ENCODE measurements at places on chromosomes 6 and 20.

GRCh38 chr6:91865889-91866288 lies 1279.0 kb upstream of the MAP3K7 start:
- DNase-seq: no peak

- peak; percentile 57 for DNase-seq
Measured at GRCh38 chr6:83510791-83511190, 1.5 kb upstream of the PRSS35 start.

GRCh38 chr6:135230711-135231468 lies 49.8 kb downstream of the MYB start:
- DNase-seq: no peak

GRCh38 chr6:52577022-52577777 lies at the start of gene TRAM2:
Gene TRAM2 (minus strand): TSS chr6:52577060. CDS start chr6:52576915, 145 bp downstream.
- peak; percentile 95 for DNase-seq

- DNase-seq: no peak
Measured at GRCh38 chr6:163672710-163673109, 258.2 kb downstream of the QKI start.

DNA sequence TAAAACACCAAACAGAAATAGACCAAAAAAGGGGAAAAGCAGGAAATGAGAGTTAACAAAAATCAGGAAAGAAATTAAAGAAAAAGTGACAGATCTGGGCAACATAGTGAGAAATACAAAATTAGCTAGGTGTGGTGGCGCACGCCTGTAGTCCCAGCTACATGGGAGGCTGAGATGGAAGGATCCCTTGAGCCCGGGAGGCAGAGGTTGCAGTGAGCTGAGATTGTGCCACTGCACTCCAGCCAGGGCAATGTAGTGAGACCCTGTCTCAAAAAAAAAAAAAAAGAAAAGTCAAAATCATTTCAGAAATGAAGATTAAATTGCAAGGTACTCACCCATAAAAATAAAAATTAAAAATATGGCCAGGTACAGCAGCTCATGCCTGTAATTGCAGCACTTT lies 13.0 kb upstream of the GRM4 start:
- no peak for DNase-seq

- DNase-seq: peak; percentile 17
Measured at GRCh38 chr20:8860011-8860495, 208.8 kb upstream of the PLCB4 start.

DNA sequence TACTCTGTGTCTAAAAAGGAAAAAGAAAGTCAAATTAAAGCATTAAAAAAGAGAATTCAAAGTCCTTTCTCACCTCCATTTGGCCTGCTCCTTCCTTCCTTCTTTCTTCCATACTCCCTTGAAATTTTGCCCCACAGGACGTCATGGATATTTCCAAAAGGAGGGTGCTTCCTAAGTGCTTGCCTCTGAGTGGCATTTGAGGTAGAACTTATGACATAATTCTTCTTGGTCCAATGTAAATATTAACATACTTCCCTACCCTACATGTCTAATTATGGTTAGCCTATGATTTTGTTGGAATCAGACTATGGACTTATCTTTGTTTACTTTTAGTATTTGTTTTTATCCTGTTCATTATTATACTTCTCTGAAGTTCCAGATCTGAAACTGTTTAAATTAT lies 132.3 kb downstream of the PFDN4 start:
- no peak for DNase-seq

GRCh38 chr20:62586799-62587198 lies 55.5 kb upstream of the SLCO4A1 start:
- DNase-seq: no peak

- DNase-seq: no peak
Measured at GRCh38 chr6:84681693-84682326, 82.6 kb downstream of the TBX18 start.

DNA sequence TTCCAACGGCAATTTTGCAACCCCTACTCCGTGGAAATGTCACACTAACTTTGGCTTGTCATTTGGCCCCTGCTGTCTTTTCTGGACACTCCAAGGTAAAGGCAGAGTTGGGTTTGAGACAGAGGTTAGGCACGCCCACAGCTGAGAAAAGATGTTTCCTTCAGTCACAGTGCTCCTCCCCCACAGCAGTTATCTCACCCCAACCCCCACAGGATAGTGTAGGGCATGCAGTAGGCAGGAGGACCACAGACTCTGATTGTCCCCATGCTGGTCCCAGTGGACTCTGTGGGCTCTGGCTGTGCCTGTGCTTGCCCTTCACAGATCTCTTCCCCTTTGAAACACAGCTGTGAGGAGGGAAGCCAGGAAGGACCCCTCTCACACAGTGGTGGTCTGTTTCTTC lies 124.0 kb upstream of the CARMIL1 start:
- no peak for DNase-seq

DNA sequence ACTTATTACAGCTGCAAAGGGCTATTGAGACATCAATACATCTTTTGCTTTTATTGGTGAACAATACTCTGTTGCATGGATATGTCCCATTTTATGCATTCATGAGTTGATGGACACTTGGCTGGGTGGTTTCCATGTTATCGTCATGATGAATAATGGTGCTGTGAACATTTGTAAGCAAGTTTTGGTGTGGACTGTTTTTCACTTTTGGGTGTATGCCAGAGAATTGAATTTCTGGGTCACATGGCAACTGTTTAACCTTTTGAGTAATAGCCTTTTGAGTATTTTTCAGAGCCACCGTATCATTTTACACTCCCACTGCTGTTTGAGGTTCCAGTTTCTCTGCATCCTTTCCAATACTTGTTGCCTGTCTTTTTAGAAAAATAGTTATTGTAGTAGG lies 107.0 kb downstream of the JARID2 start:
- no peak for DNase-seq

- DNase-seq: no peak
Measured at GRCh38 chr6:44809258-44809657, 421.8 kb downstream of the CDC5L start.

- DNase-seq: peak; percentile 0
Measured at GRCh38 chr6:77502981-77503380, 39.7 kb upstream of the HTR1B start.

DNA sequence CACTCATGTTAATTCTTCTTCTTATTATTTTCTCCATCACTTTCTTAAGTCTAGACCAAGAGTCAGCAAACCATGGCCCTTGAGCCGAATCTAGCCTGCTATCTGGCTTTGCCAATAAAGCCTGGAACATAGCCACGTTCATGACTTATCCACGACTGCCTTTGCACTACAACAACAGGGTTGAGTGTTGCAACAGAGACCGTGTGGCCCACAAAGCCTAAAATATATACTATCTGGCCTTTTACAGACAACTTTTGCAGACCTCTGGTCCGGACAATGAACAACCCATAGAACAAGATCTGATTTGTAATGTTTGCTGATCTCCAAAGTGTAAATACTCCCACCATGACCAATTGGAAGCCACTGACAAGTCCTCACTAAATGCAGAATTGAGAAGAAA lies 140.5 kb upstream of the CDYL start:
- no peak for DNase-seq

DNA sequence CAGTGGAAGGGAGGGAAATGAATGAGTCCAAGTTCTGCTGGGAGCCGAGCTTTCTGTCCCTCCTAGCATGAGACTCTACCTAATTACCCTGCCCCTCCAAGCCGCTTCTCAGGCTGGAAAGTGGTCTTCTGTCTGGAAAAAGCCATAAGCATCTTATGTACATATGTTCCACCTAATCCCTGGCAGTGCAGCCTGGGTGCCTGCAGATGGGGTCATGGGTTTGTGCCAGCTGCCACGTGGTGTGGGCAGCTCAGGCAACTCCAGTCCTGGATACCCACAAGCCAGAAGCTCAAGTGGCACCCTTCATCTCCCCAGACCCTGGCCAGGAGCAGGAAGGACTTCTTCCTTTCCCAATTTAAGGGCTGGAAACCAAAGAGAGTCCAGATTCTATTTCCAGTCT lies 253.1 kb downstream of the LY86 start:
- no peak for DNase-seq

GRCh38 chr20:17617868-17618672 lies 48.2 kb downstream of the DSTN start:
- DNase-seq: no peak

- no peak for DNase-seq
Measured at GRCh38 chr6:4208158-4208557, 72.8 kb upstream of the ECI2 start.

DNA sequence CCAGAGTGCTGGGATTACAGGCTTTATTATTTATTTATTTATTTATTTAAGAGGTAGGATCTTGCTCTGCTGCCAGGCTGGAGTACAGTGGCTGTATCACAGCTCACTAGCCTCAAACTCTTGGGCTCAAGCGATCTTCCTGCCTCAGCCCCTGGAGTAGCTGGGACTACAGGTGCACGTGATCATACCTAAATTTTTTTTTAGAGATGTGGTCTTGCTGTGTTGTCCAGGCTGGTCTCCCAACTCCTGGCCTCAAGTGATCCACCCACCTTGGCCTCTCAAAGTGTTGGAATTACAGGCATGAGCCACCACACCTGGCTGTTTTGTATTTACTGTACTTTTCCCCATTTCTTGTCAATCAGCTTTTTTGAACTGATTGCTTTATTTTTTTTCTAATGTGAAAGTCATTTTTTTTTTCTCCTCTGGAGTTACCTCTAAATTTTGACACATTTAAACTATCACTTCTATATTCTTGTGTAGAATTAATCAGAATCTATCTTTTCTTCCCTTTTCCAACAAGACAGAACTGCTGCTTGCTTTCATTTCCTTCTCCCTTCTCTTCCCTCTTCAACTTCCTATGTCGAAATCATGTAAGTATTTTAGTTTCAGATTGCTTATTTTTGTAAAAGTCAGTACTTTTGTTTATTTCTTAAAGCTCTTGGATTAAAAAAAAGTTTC lies 12.0 kb downstream of the PANK2 start:
- DNase-seq: peak; percentile 62

GRCh38 chr20:15708984-15709598 lies 864.2 kb downstream of the KIF16B start:
- DNase-seq: no peak

- peak; percentile 76 for DNase-seq
Measured at GRCh38 chr6:4511641-4512020, 264.6 kb upstream of the CDYL start.

DNA sequence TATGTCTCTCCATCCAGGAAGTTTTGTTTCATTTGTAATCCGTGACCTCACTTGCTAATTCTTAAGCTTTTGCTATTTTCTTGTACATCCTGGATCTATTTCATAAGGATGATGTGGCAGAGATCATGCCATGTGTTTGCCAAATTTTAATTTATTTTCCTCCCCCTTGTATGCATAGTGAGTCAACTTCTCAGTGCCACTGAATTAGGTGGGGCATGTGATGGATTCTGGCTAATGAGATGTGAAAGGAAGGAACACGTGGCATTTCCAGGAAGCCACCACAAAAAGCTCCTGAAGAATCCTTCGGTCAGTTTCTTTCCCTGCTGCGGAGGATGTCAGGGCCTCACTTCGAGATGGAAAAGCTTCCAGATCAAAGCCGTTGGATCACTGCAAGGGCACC lies 86.2 kb upstream of the PRL start:
- no peak for DNase-seq

- no peak for DNase-seq
Measured at GRCh38 chr6:7236306-7237209, 76.4 kb downstream of the SSR1 start.

- DNase-seq: peak; percentile 13
Measured at GRCh38 chr6:138429761-138430160, 25.7 kb downstream of the HEBP2 start.

GRCh38 chr6:84798257-84798656 lies 33.9 kb upstream of the TBX18 start:
- peak; percentile 73 for DNase-seq
